ENCODE measurements at places on chromosomes 2 and 18.

GRCh38 chr2:105398336-105399206, at the start of gene FHL2:
Gene FHL2 (minus strand): TSS chr2:105399051. CDS start chr2:105386516, 12,535 bp downstream.
- peak; percentile 22 for DNase-seq

GRCh38 chr2:39631718-39632117, 34.0 kb upstream of the TMEM178A start:
- no peak for DNase-seq

GRCh38 chr2:40611196-40611595, 159.3 kb upstream of the SLC8A1 start:
- no peak for DNase-seq

DNA sequence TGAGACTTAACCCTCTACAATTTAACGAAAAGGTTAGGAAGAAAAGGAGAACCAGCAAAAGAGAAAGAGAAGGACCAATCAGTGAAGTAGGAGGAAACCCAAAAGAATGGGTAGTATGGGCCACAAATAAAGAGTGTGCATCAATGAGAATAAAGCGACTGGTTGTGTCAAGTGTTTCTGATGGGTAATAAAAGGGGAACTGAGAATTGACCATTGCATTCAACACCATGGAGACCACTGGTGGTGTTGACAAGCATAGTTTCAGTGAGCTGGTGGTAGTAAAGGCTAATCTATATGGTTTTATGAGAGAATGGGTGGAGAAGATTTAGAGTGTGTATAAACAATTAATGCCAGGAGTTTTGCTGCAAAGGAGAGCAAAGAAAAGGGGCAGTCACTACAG, 75.4 kb downstream of the CSRNP3 start:
- no peak for DNase-seq

DNA sequence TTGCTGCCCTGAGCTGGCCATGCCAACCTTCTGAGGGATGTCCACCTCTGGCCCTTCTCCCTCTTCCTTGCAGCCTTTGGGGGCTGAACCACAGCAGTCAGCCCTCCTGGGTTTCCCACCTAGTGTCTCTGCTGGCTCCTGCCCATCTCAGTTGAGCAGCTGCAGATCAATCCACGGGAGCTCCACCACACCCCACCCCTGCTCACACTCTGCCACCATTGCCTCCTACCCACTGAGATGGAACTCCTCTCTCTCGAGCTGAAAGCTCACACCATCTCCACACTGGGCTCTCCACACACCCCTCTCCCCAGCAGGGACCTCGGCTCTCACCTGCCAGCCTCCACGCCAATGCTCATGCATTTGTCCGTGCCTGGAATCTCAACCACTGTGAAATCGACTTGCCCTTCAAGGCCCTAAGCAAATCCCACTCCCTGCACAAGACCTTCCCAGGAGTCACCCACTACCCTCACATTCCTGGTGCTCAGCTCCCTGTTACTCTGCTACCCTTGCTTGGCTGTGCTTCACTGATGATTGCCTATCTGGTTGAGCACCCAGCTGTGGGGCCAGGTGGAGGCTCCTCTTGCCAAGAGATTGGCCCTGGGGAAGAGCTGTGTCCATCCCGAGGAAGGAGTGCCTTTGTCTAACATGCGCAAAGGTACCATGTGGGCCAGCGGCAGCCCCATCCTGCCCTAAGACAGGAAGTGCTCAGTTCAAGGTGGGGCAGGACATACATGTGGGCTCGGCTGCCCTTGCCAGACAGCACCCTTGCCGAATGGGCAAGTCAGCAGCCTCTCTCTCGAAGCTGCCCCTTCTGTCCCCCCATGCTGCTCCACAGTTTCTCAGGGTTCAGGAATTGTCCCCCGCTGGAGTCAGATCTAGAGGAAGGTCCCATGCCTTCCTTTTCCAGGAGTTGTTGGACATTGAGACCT, 208.7 kb downstream of the CYP26B1 start:
- no peak for DNase-seq

- peak; percentile 76 for DNase-seq
Measured at GRCh38 chr18:32373995-32374394, 96.7 kb downstream of the GAREM1 start.

GRCh38 chr2:24515831-24516230, 24.8 kb downstream of the NCOA1 start:
- DNase-seq: no peak

DNA sequence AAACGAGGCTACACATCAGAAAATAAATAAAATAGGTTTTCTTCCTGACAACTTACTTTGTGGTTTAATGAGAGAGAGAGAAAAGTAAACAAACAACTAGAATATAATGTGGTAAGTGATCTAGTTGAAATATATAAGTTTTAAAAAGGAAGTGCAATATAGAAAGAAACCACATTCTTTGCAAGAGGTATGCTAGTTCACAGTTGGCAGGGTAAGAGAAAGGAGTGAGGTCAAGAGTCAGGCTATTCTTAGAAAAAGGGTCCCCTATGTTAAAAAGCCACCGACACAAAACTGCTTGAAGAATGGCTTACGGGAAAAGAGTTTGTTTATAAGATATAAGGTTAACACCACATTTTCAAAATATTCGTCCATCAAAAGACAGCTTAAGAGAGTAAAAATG, 462.1 kb downstream of the ERBB4 start:
- DNase-seq: no peak

- no peak for DNase-seq
Measured at GRCh38 chr2:127472268-127472667, 54.0 kb downstream of the IWS1 start.

- DNase-seq: peak; percentile 68
Measured at GRCh38 chr2:209579230-209579749, 155.4 kb downstream of the MAP2 start.

GRCh38 chr2:40256649-40257048, 195.2 kb downstream of the SLC8A1 start:
- DNase-seq: no peak

DNA sequence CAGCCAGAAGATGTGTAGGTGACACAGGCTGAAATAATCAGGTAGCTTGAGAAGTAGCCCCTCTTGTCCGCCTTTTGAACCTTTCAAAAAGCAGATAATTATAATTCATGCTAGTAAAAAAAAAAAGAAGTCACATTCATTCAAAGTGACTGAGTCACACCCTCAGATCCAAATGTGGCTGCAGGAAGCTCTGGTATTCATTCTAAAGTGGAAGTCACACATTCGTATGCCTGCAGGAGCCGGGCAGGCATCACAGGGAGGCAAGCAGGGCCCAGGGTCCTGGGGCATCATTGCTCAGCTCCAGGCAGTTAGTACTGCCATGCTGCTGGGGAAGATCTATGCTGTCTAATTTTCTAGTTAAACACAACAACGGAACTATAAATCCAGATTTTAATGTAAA, 21.7 kb upstream of the RAB11FIP5 start:
- no peak for DNase-seq

- no peak for DNase-seq
Measured at GRCh38 chr2:150450765-150451164, 36.7 kb downstream of the RND3 start.

GRCh38 chr2:164964700-164965099, 9.4 kb upstream of the SLC38A11 start:
- DNase-seq: no peak

DNA sequence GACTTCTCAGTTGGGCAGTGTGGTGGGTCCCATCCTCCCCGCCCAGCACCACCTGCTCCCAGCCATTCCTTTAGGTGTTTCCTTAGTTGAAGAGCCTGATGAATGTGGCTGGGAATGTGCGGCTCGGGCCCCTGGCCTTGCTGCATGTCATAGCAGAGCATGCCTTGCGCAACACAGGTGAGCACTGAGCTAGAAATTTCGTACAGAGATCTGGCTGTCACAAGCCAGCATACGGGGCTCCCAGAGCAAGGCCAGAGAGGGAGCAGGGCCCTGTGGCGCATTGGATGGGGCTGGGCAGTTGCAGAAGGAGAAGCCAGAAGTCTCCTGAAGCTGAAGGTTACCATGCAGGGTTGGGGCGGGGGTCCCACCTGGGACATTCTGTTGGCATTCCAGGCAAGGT, 129.7 kb downstream of the WDSUB1 start:
- no peak for DNase-seq

- no peak for DNase-seq
Measured at GRCh38 chr18:73638709-73639108, 508.9 kb downstream of the FBXO15 start.

DNA sequence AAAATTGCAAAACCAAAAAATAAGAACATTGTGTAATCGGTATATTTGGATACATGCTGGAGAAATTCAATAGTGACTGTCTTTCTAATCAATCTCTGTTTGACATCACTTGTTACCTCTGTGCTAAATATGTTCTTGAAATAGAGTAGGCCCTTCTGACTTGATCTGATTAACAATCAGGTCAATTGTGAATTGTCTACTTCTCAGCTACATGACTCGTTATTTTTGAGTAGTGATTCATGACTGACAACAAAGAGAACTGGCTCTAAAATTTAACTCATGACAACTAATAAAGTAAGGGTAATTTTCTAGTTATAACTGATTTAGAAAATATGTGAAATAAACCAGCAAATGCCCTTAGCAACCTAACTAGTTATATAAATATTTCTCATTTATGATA, 312.1 kb downstream of the TMX3 start:
- no peak for DNase-seq

- peak; percentile 48 for DNase-seq
Measured at GRCh38 chr18:54444319-54444914, 86.7 kb downstream of the C18orf54 start.

- DNase-seq: no peak
Measured at GRCh38 chr2:235160281-235160810, 208.5 kb downstream of the SH3BP4 start.

DNA sequence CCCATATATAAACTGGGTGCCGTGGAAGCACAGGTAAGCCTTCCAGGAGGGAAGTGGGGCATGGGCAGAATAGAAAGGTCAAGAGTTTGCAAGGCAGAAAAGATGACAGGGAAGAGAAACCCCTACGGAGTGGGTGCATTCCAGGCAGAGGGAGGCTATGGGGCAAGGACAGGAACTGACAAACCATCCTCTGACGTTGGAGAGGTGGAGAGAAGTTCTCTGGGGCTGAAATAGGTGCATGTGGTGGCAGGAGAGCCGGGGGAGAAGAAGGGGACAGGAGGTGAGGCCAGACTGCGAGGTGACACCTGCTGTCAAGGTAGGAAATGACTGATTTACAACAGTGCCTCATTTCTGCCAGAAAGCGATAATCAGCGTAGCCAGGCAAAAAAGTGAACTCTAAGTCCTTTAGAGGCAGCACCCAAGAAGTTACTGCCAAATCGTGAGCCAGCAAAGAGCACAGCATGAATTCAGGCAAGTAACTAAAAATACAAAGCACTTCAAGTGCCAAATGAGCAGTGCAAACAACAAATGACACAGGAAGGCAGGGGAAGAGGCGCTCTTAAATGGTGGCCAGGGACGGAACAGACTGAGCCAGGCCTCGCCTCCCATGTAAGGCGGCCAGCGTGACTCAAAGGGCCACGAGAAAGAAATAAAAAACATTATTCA, 113.3 kb upstream of the ACVR1C start:
- no peak for DNase-seq

DNA sequence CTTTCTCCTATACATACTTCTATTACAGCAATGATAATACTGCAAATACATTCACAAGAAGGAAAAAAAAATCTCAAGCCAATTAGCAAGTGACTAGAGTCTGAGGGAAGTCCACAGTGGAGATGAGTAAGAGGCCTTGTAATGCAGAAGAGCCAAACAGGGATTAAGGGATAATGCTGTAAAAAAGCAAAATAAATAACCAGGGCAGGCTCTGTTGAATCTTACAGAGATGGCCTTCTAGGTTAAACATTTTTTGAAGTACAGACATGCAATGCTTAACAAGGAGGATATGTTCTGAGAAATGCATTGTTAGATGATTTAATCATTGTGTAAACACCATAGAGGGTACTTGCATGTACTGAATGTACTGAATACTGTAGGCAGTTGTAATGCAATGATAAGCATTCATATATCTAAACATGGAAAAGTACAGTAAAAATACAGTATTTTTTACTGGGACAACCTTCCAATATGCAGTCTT, 122.1 kb upstream of the RMDN2 start:
- no peak for DNase-seq

- no peak for DNase-seq
Measured at GRCh38 chr2:130735200-130735599, 6.3 kb downstream of the GPR148 start.

DNA sequence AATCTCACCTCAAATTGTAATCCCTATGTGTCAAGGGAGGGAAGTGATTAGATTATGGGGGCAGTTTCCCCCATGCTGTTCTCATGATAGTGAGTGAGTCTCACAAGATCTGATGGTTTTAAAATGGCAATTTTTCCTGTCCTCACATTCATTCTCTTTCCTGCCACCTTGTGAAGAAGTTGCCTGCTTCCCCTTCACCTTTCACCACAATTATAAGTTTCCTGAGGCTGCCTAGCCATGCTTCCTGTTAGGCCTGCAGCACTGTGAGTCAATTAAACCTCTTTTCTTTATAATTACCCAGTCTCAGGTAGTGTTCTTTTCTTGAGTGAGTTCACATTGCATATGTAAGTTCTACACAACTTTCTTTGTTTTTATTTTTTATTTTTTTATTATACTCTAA, 271.5 kb downstream of the EXOC6B start:
- no peak for DNase-seq

GRCh38 chr18:52060607-52061304, 279.2 kb upstream of the DCC start:
- peak; percentile 32 for DNase-seq

- DNase-seq: no peak
Measured at GRCh38 chr2:191314697-191315364, 69.6 kb downstream of the MYO1B start.

DNA sequence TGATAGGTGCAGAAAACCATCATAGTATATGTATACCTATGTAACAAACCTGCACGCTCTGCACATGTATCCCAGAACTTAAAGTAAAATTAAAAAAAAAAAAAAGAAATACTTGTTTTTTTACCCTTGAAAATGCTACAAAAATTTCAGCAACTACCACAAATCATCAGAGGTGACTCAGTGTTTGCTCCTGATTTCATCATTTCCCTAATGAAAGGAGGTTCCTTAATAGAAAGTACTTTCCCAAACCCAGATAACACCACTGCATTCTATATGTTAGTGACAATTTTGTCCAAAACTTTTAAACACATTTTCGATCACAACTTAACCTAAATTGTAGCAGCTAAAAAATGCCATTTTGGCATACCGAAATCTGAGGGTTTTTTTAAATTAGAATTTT, 163.3 kb downstream of the SLC39A10 start:
- no peak for DNase-seq

- DNase-seq: no peak
Measured at GRCh38 chr2:239288951-239289511, 111.8 kb downstream of the HDAC4 start.

DNA sequence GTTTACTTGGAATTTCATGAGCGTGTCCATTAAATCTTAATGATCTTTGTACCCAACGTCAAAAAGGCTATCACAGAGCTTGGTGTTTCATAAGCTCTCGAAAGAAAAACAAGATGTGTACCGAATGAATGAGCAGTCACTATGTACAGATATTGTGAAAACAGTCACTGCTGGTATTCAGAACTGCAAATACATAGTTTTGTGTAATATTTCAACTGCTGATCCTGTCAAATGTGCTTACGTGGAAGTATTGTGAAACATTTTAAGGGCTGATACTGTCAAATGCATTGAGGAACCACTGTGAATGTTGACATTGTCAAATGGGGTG, 184.2 kb upstream of the KLHL29 start:
- no peak for DNase-seq
